ENCODE measurements at places on chromosomes 2 and 18.

DNA sequence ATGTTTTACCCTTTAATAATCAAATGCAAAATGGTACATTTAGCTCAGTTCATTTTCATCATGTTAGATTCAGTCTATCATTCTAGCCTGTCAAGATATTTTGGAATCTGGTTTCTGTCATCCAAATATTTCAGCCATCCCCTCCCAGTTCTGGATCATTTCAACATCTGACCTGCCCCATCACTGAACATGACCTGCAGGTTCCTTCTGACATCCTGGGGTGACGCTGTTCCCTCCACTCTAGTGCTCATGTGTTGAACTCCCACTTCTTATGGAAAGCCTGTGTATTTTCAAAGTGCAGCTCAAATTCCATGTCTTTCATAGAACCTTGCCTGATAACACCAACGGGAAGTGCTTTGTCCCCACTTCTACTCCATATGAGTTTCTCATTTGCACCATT lies 320.0 kb upstream of the TNP1 start:
- DNase-seq = no peak

DNA sequence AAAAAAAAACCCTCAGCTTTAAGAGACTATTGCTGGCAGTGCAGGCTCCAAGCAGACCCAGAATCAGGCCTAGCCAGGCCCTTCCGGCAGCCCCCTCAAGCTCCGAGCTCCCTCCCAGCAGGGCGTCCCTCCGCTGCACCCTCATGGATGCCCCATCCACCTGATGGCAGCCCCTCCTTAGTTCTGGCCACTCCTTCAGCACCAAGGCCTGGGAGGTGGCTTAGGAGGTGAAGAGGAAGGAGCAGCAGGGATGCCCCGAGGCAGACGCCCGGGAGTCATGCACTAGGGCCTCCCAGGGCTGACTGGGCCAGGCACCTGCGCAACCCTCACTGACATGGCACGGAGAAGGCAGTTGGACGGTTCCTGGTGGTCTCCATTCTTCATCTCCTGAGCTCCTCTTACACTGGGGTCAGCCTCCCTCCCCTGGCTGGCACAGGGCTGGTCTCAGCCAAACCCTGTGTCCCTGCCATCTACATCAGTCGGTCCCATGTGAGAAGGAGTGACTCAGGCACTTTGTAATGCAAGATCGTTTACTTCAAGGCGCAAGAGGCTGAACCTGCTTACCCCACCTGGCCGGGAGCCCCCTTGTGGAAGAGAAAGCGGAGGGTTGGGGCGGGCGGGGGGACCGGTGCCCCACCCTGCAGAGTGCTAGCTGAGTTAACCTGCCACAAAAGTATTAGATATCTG lies 53.5 kb upstream of the ID2 start:
- DNase-seq = no peak

GRCh38 chr2:238242731-238243495 lies 3.1 kb upstream of the HES6 start:
- no peak for DNase-seq

DNA sequence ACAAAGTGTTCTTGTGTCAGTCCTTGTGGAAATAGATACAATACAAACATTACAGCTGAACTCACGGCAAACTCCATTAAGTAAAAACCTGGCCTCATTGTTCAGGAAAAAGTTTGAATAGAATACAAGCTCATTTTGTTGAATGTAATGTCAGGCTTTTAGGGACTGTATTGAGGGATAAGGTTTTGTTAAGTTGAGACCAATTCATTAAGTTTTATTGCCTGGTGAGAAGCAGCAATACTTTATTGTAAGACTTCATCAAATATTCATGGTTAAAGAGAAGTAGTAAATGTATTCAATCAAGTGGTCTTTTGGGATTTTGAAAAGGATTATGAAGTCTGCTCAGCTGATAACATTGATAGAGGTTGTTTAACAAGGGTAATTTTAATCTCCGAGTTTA lies 35.4 kb upstream of the METAP1D start:
- no peak for DNase-seq

DNA sequence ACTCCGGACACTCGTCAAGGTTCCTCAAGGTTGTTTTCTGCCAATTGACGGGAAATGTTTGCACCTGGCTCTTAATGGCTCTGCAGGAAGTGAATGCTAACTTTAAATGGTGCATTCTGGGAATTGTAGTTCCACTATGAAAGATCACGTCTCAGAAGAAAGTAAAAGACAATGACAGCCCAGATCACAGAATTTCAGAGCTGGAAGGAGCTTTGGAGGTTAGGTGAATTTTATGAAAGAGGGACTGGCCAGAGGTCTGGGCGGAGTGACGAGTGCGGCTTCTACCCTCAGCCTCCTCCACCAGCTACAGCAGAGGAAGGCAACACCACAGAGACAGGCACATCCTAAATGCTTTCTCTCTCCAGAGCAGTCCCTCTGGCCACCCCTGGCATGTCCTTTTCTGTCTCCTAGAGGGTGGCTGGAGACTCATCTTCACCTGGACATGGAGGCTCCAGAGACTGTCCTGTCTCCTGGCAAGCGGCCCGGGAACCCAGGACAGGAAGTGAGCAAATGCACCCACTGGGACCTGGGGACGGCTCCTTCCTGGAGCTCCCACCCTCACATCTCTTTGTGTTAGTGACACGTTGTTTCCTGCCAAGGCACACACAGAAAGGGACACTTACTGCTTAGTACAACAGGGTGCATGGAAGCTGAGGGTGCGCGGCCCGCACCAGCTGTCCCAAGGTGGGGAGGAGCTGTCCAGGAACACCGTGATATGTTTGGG lies 19.4 kb downstream of the THAP4 start:
- no peak for DNase-seq

DNA sequence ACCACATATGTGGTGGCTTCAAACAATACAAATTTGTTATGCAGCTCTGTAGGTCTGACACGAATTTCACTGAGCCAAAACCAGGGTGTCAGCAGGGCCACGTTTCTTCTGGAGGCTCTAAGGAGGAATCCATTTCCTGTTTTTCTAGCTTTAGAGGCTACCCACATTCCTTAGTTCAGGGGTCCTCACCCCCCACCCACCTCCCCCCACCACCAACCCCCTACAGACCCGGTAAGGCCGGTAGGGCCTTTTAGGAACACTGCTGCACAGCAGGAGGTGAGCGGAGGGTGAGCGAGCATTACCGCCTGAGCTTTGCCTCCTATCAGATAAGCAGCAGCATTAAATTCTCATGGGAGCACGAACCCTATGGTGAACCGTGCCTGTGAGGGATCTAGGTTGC lies 10.6 kb upstream of the SLC39A10 start:
- DNase-seq = no peak

DNA sequence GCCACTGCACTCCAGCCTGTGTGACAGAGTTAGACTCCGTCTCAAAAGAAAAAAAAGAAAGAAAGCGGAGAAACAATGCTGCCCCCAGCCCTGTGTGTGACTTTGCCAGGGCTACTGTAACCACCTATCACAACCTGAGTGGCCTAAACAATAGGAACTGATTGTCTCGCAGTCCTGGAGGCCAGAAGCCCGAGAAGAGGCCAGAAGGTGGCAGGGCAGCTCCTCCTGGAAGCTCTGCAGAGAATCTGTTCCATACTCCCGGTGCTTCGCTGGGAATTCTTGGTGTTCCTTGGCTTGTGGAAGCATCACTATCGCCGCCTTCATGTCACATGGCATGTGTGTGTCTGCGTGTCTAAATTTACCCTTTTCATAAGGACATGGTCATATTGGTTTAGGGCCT lies 14.4 kb upstream of the RAB17 start:
- no peak for DNase-seq

- DNase-seq = no peak
Observed at GRCh38 chr2:73836141-73836943, 7.6 kb downstream of the STAMBP start.

GRCh38 chr18:79497638-79498081 lies 101.9 kb downstream of the NFATC1 start:
- no peak for DNase-seq

GRCh38 chr2:237056287-237056875 lies 29.3 kb upstream of the COPS8 start:
- no peak for DNase-seq

DNA sequence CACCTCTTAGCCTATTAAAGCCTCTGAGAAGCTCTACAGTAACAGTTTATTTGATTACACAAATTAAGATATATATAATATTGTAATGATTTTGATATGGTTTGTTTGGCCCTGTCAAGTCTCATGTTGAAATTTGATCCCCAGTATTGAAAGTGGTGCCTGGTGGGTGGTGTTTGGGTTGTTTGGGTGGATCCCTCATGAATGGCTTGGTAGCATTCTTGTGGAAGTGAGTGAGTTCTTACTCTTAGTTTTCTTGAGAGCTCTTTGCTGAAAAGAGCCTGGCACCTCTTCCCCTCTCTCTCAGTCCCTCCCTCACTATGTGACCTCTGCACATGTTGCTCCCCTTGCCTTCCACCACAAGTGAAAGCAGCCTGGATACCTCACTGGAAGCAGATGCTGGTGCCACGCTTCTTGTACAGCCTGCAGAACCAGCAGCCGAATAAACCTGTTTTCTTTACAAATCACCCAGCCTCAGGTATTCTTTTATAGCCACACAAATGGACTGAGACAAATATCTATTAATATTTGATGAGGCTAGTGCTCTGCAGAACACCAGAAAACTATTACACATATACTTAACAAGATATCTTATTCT lies 52.8 kb downstream of the SLC4A10 start:
- no peak for DNase-seq

GRCh38 chr2:233068762-233069418 lies 8.7 kb downstream of the INPP5D start:
- DNase-seq = no peak

- DNase-seq = no peak
Observed at GRCh38 chr18:58541146-58541788, 87.6 kb downstream of the ALPK2 start.

DNA sequence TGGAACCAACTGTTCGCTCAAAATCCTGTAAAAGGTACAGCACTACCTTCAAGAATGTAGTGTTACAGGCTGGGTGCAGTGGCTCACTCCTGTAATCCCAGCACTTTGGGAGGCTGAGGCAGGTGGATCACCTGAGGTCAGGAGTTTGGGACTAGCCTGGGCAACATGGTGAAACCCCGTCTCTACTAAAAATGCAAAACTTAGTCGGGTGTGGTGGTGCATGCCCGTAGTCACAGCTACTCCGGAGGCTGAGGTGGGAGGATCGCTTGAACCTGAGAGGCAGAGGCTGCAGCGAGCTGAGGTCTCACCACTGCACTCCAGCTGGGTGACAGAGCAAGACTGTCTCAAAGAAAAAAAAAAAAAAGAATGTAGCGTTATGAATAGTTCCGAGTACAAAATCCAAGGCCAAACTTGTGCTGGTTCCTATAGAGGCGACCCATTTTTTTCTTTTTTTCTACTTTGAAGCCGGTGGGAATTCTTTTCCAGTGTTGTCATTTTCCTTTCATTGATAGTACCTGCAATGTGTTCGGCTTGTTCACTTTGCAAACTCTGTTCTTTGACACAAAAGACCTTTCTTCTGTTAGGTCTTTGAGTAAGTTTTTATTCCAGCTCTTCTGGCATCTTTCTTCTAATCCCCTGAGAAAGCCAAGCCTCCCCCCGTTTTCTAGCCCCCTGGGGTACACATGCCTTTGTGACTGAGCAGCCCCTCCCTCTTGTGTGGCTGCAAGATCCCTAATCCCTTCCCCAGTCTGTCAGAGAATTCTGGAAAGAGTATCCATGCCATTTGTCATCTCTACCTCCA lies 25.1 kb downstream of the INPP5D start:
- DNase-seq = no peak

- no peak for DNase-seq
Observed at GRCh38 chr2:128577141-128577930, 258.7 kb upstream of the HS6ST1 start.

DNA sequence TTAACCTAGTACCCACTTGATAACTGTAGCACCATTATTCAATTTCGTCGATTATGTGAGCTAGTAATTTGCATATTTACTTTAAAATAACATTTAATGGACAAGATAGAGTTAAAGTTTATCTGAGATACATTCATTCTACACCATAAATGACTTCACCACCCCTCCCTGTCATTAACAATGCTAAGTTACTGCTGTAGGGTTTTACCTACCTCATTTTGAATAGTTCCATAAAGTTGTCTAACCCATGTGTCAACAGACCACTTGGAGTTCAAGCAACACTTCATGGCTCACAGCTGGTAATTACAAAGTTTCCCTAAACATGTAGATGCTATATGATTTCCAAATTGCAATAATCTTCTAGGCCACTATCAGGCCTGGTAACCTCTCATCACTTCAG lies 127.4 kb upstream of the CYP26B1 start:
- DNase-seq = no peak

- no peak for DNase-seq
Observed at GRCh38 chr2:18799397-18799796, 210.0 kb upstream of the NT5C1B start.

- no peak for DNase-seq
Observed at GRCh38 chr2:167451496-167452289, 563.4 kb downstream of the XIRP2 start.

- no peak for DNase-seq
Observed at GRCh38 chr2:64036034-64036705, 16.9 kb upstream of the VPS54 start.

GRCh38 chr2:844715-845114 lies 105.9 kb upstream of the SNTG2 start:
- DNase-seq = no peak

DNA sequence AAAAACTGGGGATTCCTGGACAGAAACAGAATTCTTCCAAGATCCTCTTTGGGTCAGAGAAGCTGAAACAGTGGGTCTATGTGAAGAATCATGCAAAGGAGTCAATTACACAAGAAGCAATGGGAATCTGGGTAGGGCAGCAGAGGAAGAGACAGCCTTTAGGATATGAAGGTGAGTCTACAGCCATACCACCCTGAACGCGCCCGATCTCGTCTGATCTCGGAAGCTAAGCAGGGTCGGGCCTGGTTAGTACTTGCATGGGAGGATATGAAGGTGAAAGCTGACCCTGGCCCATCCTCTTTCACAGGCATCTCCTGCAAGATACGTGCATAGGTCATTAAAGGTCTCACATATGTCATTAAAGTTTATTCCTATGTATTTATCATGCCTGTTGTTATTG lies 1080.9 kb upstream of the FANCL start:
- no peak for DNase-seq

- no peak for DNase-seq
Observed at GRCh38 chr18:57863706-57864105, 60.6 kb upstream of the ATP8B1 start.

- no peak for DNase-seq
Observed at GRCh38 chr2:195961873-195962272, 106.8 kb downstream of the DNAH7 start.
